ENCODE measurements at places on chromosomes 3 and 15.

- H3K36me3 ChIP-seq: no peaks in the 10 kb centered on the region
- H3K4me1 ChIP-seq: no peaks in the 10 kb centered on the region
- DNase-seq: no peak
- H3K4me3 ChIP-seq: no peak overlapping the region
Measured at GRCh38 chr3:158552124-158552523, 18.9 kb upstream of the MLF1 start.

DNA sequence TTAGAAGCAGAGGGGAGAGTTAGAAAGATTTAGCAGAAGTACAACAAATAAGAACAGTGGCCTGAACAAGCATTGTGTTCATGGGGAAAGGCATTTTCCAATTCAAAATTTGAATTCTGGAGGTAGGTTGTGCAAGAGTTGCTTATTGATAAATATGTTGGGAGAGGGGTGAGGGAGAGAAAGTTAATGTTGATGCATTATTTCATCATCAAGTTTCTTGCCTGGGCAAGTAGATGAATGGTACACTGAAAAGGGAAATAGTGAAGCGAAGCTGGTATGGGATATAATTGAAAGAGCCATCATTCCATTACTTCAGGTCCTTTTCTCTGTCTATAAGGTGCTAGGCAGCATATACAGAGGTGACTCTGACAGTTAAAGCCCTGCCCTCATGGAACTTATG lies 288.9 kb upstream of the GBE1 start:
- no peak for DNase-seq
- H3K4me1 ChIP-seq: no peaks in the 10 kb centered on the region
- no peaks in the 10 kb centered on the region for H3K27me3 ChIP-seq
- no peak overlapping the region for H3K27ac ChIP-seq
- no peak overlapping the region for H3K4me3 ChIP-seq

GRCh38 chr15:90645873-90646575 lies 71.1 kb upstream of the BLM start:
- H3K4me1 ChIP-seq: peaks cover 12% of the 10 kb centered on the region
- no peaks in the 10 kb centered on the region for H3K27me3 ChIP-seq
- DNase-seq: no peak
- H3K27ac ChIP-seq: no peak overlapping the region
- H3K36me3 ChIP-seq: peaks cover 28% of the 10 kb centered on the region

GRCh38 chr3:23094890-23095462 lies 108.2 kb upstream of the UBE2E2 start:
- H3K4me3 ChIP-seq: no peak overlapping the region
- no peaks in the 10 kb centered on the region for H3K4me1 ChIP-seq
- H3K27ac ChIP-seq: no peak overlapping the region
- DNase-seq: no peak

DNA sequence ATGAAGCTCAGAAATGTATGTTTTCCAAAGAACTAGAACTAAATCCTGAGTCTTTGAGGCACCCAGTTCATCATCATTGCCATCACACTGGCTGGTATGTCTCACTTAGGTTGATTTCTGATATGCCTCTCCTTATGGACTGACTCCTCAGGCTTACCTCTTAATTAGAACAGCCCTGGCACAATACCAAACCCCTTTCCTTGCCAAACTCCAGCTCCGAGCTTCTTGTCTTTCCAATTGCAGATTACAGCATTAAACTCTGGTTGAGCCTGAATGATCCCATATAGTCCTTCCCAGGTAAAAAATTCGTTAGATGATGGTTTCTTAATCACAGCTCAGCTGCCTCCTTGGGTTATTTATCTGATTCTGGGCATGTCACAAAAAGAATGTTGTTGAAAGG lies 66.3 kb downstream of the RTP4 start:
- DNase-seq: no peak
- no peak overlapping the region for H3K4me3 ChIP-seq
- H3K4me1 ChIP-seq: no peaks in the 10 kb centered on the region
- no peak overlapping the region for H3K27ac ChIP-seq
- no peaks in the 10 kb centered on the region for H3K27me3 ChIP-seq

- no peak for DNase-seq
- H3K27ac ChIP-seq: no peak overlapping the region
- no peak overlapping the region for H3K4me3 ChIP-seq
- H3K27me3 ChIP-seq: no peaks in the 10 kb centered on the region
Measured at GRCh38 chr15:79068790-79069189, 21.8 kb downstream of the RASGRF1 start.

- no peak for DNase-seq
- H3K4me3 ChIP-seq: no peak overlapping the region
- H3K27me3 ChIP-seq: no peaks in the 10 kb centered on the region
Measured at GRCh38 chr15:80978685-80979329, 10.8 kb downstream of the MESD start.

DNA sequence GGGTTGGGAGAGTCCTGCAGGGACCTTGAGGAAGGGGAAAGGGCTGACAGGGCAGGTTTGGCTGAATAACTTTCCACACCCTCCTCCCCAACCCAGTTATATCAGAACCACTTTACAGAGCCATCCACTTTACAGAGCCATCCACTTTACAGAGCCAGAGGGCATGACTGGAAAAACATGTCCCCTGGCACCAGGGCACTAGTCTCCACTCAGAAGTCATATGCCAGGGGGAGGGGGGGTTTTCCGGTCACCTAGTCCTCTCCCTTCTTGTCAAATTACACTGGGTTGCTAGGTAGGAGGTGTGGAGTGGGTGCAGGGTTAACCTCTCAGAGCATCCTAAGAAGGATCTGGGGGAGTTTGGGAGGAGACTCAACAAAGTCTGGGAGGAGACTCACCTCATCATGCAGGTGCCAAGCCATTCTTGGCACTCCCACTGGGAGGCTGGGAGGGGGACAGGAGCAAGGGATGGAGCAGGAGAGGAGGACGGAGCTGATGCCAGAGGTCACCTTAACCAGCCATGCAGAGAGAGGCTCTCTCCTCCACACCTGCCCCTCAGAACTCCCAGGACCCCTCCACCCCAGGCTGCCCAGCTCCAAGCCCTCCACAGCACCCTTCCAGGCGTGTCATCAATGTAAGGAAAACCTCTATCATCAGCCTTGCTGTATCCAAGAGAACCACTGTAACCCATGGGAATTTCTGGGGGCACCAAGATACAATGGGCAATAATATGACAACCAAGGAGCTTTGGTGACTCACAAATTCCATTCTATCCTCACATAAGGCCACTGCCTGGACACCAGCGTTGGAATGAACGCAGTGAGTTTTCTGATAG lies 1.7 kb downstream of the LRRC2 start:
- H3K4me3 ChIP-seq: no peak overlapping the region
- no peaks in the 10 kb centered on the region for H3K36me3 ChIP-seq
- DNase-seq: no peak
- H3K27ac ChIP-seq: no peak overlapping the region
- no peaks in the 10 kb centered on the region for H3K27me3 ChIP-seq

DNA sequence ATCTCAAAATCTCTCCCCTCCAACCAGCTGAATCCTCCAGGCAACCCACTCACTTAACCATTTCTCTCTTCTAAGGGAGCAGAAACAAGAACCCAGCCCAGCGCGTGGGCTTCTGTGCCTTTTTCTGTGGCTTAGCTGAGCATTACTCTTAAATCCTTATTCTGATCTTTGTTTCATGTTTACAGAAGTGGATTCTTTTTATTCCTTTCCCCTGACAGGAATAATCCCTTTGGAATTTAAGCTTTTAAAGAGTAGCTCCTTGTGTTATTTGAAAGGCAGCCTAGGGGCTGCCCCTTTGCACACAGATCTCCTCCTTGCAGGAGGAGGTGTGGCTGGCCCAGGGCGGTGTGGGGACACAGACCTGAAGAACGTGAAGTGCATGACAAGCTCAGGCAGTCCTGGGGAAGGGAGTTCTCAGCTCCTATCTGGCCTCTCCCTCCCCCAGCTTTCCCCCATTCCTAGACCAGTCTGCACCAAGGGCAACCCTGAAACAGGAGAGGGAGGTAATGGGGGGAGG lies 77.1 kb upstream of the UBE2E1 start:
- no peak overlapping the region for H3K27ac ChIP-seq
- no peak overlapping the region for H3K4me3 ChIP-seq
- H3K4me1 ChIP-seq: no peaks in the 10 kb centered on the region
- H3K36me3 ChIP-seq: no peaks in the 10 kb centered on the region
- no peaks in the 10 kb centered on the region for H3K27me3 ChIP-seq

GRCh38 chr3:72405943-72406566 lies 442.2 kb downstream of the SHQ1 start:
- H3K27ac ChIP-seq: no peak overlapping the region
- H3K4me3 ChIP-seq: no peak overlapping the region
- peaks cover 4% of the 10 kb centered on the region for H3K4me1 ChIP-seq
- no peaks in the 10 kb centered on the region for H3K27me3 ChIP-seq
- H3K36me3 ChIP-seq: no peaks in the 10 kb centered on the region
- DNase-seq: no peak

DNA sequence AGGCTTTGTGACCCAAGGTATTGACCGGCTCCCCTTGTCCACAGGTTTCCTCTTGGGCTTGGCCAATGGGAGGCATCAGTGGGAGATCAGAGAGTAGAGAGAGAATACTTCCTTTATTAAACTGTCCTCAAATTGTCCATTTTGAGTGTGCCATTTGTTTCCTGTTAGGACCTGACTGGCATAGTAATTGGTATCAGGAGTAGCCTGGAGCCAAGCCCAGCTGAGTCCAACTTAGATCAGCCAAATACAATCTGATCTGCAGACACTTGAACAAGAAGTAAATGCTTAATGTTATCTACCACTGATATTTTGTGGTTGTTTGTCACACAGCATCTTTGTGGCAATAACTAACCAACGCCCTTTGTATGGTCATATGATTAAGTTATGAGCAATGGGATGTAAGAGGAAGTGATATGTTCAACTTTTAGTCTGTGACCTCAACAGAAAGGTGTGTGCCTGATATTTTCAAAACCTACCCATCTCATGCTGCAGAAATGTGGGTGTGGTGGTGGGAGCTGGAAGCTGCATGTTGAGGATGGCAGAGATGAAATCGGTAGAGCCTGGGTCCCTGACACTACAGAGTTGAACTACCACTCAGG lies 13.3 kb downstream of the MYD88 start:
- no peak for DNase-seq
- no peak overlapping the region for H3K4me3 ChIP-seq
- peak overlapping the region; percentile 43 for H3K27ac ChIP-seq
- peaks cover 3% of the 10 kb centered on the region for H3K4me1 ChIP-seq
- no peaks in the 10 kb centered on the region for H3K36me3 ChIP-seq

DNA sequence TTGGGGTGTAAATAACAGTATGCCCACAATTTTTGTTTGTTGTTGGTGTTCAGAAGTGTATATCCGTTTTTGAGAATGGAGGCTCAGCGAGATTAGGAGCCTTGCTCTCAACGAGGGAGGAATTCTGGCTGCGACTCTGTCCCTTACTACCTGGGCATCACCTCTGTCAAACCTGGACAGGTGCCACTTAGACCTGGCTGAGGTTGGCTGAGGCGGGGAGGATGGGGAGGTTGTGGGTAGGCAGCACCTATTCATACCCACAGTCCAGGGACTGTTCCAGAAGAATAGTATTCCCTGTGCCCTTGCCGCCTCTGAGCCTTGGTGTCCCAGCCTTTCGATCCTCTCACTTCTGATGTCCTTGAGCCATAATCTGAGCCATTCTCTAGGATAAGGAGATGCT lies 99.9 kb downstream of the LINGO1 start:
- H3K27me3 ChIP-seq: no peaks in the 10 kb centered on the region
- no peaks in the 10 kb centered on the region for H3K4me1 ChIP-seq
- no peak overlapping the region for H3K27ac ChIP-seq
- no peak for DNase-seq

- no peak overlapping the region for H3K4me3 ChIP-seq
- no peaks in the 10 kb centered on the region for H3K4me1 ChIP-seq
- no peak overlapping the region for H3K27ac ChIP-seq
- no peaks in the 10 kb centered on the region for H3K27me3 ChIP-seq
- no peaks in the 10 kb centered on the region for H3K36me3 ChIP-seq
Measured at GRCh38 chr3:168081171-168081771, 14.5 kb downstream of the GOLIM4 start.

DNA sequence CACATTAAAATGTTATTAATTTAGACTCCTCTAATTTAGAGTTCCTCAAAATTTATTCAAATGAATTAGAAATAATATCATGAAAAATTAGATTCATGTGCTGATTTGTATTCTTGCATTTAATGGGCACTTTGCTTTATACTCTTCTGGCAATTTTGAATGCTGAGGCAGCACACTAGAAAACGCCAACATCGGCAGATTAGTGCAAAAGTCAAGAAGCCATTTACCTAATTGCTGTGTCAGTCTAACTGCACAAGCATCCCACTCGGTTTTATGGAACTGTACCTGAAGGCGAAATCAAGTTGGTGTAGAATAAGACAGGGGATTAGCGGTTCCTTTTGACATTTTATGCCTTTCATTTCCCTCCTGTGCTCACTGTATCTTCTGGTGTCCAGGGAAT lies 382.0 kb downstream of the ROBO2 start:
- no peak overlapping the region for H3K4me3 ChIP-seq
- no peaks in the 10 kb centered on the region for H3K27me3 ChIP-seq
- no peaks in the 10 kb centered on the region for H3K36me3 ChIP-seq
- no peak for DNase-seq

DNA sequence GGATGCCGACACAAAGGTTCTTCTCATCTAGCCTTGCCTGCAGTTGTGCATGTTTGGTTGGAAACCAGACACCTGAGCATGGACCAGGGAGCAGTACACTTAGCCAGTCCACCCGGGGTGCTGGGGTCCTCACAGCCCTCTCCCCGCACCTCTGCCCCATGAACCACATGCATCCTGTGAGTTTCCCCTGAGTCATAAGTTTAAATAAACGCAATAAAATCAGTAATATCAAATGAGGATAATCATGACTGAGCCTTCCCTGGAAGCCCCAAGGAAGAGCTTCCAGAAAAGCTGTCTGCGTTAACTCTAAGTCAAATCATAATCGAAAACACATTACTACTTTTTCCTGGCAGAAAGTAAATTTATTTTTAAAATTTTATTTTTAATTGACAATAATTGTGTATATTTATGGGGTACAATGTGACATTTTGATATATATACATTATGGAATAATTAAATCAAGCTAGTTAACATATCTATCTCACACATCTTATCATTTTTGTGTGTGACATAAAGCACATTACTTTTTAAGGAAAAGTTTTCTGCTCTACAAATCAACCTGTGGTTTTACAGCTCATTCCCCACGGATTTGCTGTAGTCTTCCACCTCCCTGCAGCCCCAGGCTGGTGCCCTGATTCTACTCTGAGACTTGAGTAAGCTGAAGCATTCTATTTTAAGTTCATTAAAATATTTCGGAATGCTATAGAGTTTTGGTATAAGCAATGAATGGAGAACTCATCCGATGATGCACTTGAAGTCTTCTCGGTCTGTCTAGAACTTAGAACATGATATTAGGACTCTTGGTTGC lies 166.0 kb upstream of the EIF1B start:
- H3K27me3 ChIP-seq: no peaks in the 10 kb centered on the region
- H3K27ac ChIP-seq: no peak overlapping the region
- no peaks in the 10 kb centered on the region for H3K36me3 ChIP-seq

DNA sequence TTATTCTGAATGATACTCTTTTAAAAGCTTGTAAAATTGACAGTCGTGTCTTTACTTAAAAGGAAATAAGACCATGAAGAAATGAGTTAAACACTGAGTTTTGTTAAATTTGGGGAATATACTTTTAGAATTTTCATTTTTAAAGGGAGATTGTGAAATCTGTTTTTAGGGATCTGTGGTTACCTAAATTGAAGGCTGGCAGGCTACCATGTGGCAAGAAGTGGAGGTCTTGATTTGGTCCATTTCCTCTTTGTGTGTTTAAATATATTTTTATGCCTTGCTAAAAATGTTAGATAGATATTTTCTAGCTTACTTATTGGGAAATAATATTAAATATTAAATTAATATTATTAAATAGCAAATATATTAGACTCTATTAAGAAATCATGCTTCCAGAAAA lies 36.6 kb upstream of the SLC22A13 start:
- no peak for DNase-seq
- H3K36me3 ChIP-seq: peaks cover 36% of the 10 kb centered on the region
- no peaks in the 10 kb centered on the region for H3K4me1 ChIP-seq
- no peaks in the 10 kb centered on the region for H3K27me3 ChIP-seq

Data from effector memory CD4-positive, alpha-beta T cell (primary cell).